ENCODE measurements at places on chromosomes 12 and 14.

- DNase-seq, result no peak
These were observed 508.6 kb downstream of the FLRT2 start for GRCh38 chr14:86038387-86039042.

- DNase-seq, result no peak
These were observed 1.6 kb downstream of the SERPINA5 start for GRCh38 chr14:94582851-94583250.

DNA sequence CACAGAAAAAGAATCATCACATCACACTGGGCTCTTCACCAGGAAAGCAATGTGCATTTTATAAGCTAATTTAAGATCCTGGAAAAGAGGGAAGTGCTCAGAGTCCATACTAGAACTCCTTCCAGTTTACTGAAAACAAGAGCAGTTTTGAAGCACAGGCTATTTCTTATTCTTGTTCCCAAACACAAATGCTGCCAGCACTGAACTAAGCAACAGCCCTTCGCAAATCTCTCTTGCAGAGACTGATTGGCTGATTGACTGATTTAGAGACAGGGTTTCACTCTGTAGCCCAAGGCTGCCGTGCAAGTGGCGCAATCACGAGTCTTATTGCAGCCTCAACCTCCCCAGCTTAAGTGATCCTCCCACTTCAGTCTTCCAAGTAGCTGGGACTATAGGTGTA lies 44.8 kb downstream of the BCL2L14 start:
- no peak for DNase-seq

- no peak for DNase-seq
These were observed 230.5 kb downstream of the PDZRN4 start for GRCh38 chr12:41418586-41418985.

DNA sequence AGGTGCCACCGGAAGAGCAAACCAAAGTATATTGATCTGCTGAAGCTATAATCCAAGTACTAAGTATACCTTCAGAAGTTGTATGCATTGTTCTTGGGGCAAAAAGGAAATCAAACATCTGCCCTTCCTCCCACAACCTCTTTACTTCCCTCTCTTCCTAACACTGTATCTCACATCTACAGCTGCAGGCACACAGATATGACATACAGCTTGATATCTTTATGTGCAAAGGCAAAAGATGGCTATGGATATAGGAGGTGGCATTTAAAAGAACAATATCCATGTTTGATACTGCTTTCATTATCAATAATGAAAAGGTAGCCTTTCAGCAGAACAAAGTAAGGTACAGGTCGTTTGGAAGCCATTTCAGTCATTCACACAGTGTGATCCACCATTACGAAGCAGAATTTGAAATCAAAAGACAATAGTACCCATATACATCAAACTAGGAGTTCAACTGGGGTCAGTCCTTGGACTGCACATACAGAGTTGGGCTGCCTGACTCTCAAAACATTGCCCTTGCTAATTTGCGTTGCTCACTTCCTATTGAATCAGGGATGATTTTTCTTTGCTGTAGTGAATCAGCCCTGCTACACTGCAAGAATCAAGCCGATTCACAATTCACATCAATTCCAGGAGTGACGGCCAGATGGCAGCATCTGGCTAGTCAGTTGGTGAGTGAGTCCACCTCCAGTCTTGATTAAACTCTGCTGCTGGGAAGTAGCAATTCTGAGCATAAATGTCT lies 8.9 kb downstream of the ANG start:
- peak; percentile 8 for DNase-seq

GRCh38 chr14:24360281-24360680 lies 7.7 kb upstream of the NFATC4 start:
- no peak for DNase-seq

DNA sequence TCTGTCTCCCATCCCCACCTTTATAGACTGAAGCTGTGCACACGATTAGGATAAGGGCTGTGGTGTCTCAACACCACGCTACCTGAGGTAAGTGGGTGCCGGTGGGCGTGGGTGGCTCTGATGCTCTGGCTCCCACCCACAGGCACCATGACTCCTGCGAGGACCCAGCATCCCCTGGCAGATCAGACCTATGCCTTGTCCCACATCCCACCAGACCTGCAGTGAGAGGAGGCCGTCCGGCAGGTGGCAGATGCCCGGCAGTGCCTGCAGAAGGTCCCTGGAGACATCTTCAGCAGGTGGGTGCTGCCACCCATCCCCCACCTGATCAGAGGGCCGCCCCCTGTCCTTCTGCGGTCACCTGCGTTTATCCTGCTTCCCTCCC lies 104.4 kb upstream of the PRB2 start:
- DNase-seq, result no peak

GRCh38 chr14:82504894-82505293 lies 971.2 kb upstream of the SEL1L start:
- DNase-seq, result no peak

DNA sequence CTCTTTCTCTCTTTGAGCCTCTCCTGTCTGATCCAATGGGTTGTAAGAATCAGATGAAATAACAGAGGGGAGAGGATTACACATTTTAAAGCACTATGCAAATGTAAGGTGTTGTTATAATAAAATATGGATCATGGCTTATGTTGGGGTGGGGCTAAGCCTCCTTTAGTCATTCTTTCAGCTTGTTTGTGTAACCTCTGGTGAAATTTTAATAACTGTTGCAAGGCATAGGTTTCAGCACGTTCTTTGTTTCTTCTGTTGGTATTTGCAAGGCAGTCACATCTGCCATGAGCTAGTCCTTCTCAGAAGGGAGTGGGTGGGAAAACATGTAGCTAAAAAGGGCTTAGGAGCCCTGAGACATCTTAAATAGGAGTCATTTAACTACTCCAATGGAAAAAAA lies 74.8 kb upstream of the FRMD6 start:
- DNase-seq, result no peak

All from NCI-H2227 treated with DMSO at 0.1 percent for 48 hours (cell line).